ENCODE measurements at places on chromosomes 7 and 10.

- DNase-seq = no peak
These were observed 20.6 kb downstream of the AZGP1 start for GRCh38 chr7:99955247-99955646.

DNA sequence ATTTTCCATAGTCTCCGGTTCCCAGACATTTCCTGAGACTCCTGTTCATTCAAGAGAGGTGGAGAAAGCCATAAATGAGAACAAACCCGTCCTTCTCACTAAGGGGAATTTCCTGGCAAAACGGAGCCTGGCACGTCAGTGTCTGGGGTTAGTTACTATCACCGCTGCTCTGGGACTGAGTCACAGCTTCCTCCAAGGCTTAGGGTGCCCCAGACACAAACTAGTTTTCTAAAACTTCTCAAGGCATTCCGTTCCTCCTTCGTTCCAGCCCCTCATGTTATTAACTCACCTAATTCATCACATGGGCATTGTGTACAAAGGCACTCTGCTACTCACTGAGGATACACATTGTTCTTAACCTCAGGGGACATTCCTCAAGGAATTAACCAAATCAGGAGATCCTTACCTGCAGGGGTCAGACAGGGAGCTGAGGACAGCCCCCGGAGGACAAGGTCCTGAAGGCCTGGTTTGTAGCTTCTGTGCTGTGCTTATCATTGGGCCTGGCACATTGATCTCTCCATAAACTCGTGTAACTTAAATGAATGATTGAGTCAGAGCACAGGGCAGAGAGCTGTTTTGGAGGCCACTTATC lies 103.0 kb upstream of the KLF6 start:
- DNase-seq = peak; percentile 95

DNA sequence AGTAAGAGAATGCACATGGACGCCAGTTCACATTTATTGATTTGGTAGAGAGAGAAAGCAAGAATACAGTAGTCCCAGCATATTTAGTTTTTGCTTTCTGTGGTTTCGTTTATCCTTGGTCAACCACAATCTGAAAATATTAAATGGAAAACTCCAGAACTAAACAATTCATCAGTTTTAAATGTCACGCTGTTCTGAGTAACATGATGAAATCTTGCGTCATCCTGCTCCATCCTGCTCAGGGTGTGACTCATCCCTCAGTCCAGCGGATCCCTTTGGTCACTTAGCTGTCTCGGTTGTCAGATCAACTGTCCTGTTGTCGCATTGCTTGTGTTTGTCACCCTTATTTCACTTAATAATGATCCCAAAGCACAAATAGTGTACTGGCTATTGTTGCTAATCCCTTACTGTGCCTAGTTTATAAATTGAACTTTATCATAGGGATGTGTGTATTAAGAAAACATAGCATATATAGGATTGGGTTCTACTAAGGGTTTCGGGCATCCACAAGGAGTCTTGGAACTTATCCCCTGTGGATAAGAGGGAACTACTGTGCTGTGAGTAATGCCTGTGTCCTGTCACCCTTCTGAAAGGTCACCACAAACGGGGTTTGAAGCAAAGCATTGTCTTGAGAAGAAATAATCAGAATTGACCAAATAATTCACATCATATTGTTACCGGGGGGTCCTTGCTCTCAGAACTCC lies 73.6 kb downstream of the OTUD1 start:
- DNase-seq = peak; percentile 3

DNA sequence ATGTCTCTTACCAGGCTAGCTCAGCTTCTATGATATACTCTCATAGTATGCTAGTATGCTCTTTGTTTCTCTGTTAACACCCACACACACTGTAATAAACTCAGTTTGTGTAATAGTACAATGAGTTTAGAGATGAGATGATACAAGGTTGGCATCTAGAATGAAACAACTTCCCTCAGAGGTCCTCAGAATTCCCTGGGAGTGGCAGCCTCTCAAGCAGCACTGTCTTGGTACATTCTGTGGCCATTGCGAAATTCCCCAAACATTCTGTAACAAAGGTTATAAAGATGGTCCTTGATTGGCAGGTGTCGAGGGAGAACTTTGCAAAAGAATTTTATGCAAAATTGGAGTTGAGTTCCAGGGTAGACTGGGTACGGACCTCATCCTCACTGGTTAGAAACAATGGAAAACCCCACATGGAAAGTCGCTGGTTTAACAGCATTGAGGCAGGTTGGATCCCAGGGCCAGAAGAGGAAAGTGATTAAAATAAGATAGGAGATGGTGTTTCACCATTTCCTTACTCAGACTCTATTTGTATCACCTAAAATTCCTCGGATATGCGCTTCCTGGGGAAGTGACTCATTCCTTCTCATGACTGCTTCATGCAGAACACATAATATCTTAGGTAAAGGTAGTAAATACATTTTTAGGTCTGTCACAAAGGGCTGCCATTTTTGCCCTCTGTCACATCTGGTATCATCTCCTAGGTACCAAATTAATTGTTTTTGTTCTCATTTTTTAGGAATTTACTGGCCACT lies 657.8 kb downstream of the SORCS1 start:
- peak; percentile 1 for DNase-seq

GRCh38 chr7:44215531-44215930 lies 14.8 kb downstream of the YKT6 start:
- DNase-seq = no peak

- DNase-seq = no peak
These were observed 185.1 kb downstream of the ATRNL1 start for GRCh38 chr10:115278294-115278693.
